DMS 273 treated with DMSO at 0.1 percent for 48 hours (cell line): ENCODE measurements at places on chromosomes 1 and 21.
A peak's percentile ranks its signal among the peaks of the same experiment; 100 is the strongest.

- no peak for DNase-seq
Observed at GRCh38 chr1:235078480-235079381, 49.9 kb downstream of the TOMM20 start.

DNA sequence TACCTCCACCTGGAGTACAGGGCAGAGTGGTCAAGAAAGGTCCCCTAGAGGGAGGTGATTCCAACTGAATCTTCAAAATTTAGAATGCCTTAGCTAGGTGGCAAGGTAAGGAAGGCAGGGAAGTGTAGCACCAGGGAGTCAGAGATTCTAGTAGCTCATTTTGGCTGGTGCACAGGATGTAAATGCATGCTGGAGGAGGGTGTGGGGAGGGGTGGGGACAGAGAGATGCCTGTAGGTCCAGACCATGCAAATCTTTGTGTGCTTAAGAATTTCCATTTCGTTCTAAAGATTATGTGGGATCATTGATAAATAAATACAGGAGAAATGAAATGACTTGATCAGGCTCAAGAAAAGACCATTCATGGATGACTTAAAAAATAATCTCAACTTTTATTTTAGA lies 11.0 kb upstream of the CACHD1 start:
- DNase-seq, result no peak

- DNase-seq, result no peak
Observed at GRCh38 chr1:82399093-82399492, 598.4 kb downstream of the ADGRL2 start.

DNA sequence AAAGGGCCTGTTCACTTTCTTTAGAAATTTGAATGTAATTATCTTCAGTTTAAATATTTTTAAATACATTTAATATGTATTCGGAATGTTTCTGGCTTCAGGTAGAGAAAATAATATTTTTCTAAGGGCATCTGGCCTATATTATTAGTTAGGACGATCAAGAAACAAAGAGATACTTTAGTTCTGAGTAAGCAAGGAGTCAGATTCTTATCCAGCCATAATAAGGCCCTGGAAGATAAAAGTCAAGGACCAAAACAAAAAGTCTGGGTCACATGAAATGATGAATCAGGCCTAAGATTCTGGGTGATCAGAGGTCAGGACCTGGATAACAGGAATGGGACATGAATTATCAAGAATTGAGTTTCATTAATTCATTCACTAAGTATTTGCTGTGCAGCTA lies 6.3 kb downstream of the PHC2 start:
- no peak for DNase-seq

GRCh38 chr1:231668826-231669225 lies 42.2 kb downstream of the DISC1 start:
- no peak for DNase-seq

DNA sequence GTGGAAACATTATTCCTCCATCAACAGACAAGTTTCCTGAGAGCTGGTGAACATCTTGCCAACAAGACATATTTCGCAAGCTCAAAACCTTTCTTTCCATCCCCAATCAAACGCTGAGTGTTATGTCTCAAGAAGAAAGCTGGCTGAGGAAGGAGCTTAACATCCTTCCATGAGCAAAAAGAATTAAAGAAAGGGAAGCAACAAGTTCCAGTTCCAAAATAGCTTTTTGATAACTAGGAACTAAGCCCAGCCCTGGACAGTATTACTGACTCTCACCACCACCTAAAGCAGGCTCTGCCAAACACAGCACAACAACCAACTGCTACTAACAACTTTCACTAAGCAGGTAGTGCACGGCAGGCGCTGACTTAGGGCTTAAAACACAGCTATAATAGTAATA lies 50.2 kb downstream of the CAPZB start:
- DNase-seq, result no peak

DNA sequence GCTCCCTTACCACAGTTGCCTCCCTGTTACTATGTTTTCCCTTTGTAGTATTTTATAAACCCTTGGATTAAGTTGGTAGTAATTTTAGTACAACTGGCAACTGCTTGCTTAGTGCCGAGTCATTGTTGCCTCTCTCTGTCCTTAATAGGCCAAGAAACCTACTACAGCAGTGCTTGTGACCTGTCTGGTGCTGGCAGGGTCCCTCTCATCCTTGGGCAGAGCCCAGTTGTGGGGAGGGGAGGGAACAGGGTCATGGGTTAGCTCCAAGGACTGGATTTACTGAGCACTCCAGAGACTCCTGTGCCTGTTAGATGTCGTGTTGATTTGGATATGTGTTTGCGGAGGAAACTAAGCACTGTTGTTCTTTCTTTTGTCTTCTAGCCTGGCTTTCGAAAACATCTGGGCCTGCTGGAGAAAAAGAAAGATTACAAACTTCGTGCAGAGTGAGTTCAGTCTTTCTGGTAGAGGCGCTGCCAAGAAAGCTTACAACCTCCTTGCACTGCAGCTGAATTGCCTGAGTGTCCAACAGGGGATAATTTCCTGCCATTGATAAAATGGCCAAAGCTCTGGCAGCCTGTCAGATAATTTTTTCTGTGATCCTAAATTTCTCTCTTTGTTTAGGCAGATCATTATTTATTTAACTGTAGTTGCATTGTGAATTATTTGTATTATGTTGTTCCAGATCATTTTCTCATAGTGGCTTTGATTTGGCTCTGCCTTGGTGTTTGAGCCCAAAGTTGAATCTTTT lies 3.6 kb downstream of the UTP11 start:
- DNase-seq, result no peak

- DNase-seq, result no peak
Observed at GRCh38 chr1:84146411-84147032, 2.5 kb downstream of the PRKACB start.

DNA sequence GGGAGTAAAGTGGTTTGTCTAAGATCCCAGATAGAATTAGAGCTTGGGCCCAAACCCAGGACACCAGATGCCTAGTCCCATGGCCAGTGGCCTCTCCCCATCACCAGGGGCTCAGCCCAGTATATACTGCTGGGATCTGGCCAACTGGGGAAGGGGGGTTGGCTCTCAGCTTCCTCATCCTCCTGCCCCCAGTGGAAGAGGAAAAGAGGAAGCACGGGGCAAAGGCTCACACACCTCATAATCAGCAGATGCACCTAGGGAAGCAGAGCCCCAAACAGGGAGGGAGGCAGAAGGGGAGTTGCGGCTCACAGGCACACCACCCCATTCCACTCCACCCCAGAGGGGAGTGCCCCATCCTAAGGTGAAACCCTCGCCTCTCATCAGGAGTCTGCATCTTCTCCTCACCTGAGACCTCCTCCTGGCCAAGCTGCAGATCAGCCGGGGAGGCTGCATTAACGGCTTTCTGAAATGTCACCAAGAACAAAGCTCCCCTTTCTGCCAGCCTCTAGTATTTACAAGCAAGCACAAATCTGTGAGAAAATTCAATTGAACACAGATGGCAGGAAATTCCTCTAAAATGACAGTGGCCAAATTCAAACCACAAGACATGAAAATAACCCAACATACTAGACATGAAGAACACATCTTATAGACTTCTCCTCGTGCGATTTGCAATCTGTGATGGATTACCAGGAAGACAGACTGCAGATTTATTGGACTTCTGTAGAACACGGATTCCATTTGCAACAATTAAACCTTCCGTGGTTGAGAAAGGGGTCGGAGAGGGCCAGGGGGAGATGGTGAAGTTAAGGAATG lies 82.8 kb downstream of the GLIS1 start:
- no peak for DNase-seq

- DNase-seq, result no peak
Observed at GRCh38 chr1:223339861-223340260, 24.1 kb downstream of the SUSD4 start.

GRCh38 chr21:42688841-42689371 lies 35.5 kb downstream of the PDE9A start:
- no peak for DNase-seq

GRCh38 chr1:16976966-16977365 lies 3.5 kb downstream of the MFAP2 start:
- no peak for DNase-seq

DNA sequence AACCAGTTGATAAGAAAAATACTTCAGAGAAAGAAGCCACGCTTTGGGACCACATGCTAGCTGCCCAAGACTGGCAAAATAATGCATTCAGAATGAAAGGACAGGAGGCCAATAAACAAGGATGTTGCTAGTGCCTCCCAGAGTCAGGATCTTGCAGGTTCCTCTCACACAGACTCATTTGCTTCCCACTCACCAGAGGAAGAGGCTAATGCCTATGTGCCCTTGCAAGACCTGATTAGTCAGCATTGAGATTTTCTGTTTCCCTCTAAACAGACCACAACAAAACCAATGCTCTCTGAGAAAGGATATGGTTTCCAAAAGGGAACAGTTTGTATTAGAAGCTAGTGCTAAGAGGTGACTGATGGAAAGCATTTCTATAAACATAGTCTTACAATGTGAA lies 85.7 kb downstream of the NRDC start:
- no peak for DNase-seq

DNA sequence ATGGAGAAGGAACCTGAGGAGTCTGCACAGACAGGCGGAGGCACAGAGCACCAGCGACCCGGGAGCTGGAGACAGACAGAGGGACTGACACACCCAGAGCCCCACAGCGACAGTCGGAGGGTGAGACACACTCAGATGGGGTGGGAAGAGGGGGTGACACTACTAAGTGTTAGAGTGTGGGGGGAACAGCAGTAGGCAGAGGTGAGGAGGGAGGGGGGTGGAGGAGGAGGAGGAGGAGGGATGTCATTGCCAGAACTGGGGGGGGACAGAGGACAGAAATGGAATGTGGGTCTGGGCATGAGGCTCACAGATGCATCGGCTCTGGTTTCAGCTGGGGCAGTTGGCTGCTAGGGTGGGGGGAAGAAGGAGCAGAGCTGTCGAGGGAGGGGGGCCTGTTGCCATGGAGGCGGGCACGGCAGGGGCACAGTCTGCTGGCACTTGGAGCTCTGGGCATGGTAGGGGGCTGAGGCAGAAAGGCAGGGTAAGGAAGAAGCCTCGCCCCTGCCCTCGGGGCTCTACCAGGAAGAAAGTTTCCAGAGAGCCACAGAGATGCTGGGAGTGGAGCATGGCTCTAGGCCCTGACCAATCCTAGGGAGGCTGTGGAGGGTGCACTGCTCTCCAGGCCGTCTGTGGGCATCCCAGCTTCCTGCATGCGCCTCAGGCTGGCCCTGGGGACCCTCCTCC lies 37.3 kb downstream of the AHDC1 start:
- no peak for DNase-seq

DNA sequence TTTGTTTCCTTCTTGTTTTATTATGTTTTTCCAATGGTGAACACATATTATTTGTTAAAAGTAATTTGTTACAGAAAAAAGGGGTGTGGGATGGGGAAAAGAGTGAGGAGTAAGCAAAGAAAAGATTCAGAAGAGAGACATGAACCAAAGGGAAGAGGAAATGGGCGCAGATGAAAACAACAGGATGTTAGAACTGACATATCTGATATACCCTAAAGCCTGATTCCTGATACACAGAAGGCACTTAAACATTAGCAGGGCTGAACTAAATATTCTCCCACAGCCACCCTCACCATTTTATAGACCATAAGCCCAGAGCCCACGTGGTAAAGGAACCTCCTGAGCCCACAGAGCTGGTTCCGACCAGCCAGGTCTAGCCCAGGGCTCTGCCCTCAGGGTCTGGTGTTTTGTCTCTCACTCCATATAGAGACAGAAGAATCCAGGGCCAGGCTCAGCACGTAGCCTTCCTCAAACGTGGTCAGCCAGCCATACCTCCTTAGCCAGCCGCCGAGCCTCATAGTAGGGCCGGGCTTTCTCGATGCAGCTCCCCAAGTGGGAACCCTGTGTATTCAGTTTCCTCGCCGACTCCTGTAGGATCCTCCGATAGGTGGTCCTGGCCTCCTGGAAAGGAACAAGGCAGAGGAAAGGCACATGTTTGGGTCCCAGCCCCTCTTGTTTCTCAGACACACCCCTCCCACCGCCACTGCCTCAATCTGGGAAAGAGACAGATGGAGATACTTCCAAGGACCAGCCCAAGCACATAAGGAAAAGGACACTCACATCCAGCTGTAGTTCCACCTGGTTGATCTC lies 9.5 kb downstream of the SH3BP5L start:
- no peak for DNase-seq

DNA sequence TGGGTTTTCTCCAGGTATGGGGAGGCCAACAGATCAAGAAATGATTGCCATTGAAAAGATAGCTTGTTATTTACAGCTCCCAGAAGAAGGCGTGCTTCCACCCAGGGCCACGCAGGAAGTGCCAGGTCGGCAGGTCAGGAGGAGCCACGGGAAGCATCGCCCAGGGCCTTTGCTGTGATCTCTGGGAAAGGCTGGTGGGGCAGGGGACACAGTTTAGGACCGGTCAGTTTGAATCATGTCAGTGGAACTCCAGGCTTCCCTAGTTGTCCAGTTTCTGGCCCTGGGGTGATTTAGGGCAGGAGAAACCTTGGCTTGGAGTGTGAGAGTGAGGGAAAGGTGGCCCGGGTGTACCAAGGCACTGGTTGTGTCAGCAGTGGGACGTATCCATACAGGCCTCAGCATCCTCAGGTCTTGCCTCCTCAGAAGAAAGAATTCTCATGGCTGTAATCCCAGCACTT lies 11.4 kb downstream of the PLA2G5 start:
- no peak for DNase-seq

DNA sequence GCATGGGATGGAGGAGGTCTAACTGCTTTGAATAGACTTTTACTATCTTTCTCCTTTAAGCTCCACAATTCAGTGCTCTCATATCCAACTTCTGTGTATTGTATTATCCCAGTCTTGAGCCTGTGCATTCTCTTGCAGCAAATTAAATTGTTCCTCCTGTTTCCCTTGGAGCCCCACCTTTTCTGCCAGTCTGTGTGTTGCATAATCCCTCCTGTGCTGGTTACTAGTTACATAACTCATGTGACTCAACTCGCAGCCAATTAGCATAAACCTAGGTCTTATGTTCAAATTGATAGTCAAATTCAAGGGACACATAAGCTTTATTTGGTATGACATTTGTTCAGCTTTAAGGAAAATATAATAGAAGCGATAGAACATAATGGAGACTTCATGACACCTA lies 1863.5 kb downstream of the MRPL39 start:
- no peak for DNase-seq

DNA sequence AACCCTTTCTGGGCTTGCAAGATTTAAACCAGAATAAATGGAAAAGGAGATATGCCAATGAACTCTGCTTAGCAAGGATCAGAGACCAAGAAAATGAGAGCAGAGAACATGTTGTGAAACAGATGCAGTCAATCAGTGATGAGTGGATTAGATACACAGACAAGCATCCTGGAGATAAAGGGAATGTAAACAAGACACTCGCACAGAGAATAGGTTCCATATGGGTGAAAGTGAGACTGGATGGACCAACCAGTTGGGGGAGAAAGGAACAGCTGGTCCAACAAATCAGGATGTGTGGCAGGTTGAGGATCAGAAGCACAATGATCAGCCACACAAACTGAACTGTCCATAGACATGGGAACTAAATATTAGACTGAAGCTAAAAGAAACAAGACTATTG lies 338.2 kb downstream of the ASTN1 start:
- peak; percentile 32 for DNase-seq
